ENCODE measurements at places on chromosomes 6 and 20. TPM values are rescaled to one million over a fixed set of nuclear protein-coding genes. Genes with fewer than 3 reads are reported as not detected.
A peak's percentile ranks its signal among the peaks of the same experiment; 100 is the strongest.

DNA sequence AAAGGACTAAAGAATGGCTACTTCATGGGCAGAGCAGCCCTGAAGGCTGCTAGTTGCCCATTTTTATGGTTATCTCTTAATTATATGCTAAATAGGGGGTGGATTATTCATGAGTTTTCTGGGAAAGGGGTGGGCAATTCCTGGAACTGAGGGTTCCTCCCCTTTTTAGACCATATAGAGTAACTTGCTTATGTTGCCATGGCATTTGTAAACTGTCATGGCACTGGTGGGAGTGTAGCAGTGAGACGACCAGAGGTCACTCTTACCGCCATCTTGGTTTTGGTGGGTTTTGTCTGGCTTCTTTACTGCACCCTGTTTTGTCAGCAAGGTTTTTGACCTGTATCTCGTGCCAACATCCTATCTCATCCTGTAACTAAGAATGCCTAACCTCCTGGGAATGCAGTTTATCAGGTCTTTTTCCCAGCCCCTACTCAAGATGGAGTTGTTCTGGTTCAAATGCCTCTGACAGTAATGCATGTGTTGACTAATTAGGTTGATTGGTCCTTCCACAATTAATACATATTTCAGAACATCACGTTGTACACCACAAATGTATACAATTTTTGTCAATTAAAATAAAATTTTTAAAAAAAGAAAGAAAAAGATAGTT, 139.5 kb downstream of the PDE7B start:
- no peak for DNase-seq

- DNase-seq, result no peak
These were observed 159.5 kb upstream of the MANEA start for GRCh38 chr6:95417856-95418255.

- peak; percentile 70 for DNase-seq
These were observed 7.6 kb downstream of the ARFGEF2 start for GRCh38 chr20:48928832-48929725.

- no peak for DNase-seq
These were observed 15.4 kb upstream of the TMEM30A start for GRCh38 chr6:75299801-75300530.

- no peak for DNase-seq
These were observed 15.0 kb downstream of the SLC2A10 start for GRCh38 chr20:46724343-46724959.

DNA sequence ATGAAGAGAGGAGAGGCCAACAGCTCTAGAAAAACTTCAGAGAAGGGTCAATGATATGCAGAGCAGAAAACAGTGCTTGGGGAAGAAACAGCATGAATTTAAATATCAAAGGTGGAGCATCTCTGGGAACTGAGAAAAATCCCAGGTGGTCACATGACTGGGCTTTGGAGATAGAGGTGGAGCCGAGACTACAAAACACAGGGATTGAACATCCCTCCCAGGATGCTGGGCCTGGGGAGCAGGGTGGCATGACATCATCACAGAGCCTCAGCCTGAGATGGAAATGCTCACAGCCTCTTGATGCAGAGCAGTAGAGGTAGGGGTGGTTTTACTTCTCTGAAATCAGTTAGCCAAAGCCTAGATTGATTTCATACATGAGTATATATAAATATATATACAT, 529.5 kb downstream of the PRKN start:
- DNase-seq, result no peak

DNA sequence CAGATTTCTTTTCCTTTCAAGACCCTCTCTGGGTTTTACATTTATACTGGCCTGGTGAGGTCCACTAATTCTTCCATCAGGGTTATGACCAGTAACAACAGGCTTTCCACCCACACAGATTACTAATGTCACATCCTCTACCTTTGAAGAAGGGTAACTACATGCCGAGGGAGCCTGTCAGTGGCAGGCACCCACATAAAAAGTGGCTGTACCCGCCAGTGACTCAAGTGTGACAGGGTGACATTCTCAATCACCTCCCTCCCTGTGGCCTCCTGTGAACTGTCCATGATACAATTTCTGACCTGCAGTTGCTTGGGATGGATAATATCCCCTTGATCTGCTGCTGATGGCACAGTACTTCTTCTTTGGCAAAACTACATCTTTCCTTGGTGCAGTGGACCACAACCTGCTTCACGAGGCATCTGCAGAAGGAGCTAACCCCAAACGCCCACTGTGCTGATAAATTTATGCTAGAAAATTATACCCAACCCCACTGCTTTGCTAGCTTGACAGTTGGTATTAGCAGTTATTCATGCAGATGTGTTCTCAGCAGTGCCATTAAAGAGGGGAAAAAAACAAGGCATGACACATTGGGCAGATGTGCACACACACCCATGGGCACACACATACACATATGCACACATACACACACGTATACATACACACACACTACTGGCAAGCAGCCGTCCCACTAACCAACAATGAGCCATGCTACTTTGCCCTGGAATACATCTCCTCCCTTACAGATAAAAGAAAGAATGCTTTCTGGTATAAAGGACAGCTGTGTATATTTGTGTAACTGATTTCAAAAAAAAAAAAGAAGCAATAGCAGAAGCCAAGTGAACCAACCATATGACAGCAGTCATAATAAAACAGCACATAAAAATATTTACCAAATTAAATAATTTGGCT, 20.8 kb downstream of the GFOD1 start:
- no peak for DNase-seq

GRCh38 chr6:84220809-84221409, 6.5 kb downstream of the CEP162 start:
- peak; percentile 18 for DNase-seq

GRCh38 chr6:109332748-109333147, 49.5 kb downstream of the CD164 start:
- no peak for DNase-seq

DNA sequence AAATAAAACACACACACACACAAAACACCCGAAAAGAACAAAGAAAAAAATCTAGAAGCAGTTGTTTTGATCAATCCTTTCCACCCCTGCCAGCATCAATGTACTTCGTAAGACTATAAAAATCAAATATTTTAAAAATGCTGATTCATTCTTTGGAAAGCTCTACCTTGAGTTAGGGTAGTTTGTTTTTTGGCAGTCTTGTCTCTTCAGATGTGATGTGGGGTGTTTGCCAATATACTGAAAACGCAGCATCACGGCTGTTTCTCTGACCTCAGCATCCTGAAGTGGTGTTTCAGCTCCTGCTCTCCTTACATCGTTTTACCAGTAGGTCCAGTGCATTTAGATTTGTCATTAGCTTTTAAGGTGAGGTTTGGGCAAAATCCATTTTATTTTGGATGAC, 526.0 kb downstream of the UTRN start:
- DNase-seq, result no peak

DNA sequence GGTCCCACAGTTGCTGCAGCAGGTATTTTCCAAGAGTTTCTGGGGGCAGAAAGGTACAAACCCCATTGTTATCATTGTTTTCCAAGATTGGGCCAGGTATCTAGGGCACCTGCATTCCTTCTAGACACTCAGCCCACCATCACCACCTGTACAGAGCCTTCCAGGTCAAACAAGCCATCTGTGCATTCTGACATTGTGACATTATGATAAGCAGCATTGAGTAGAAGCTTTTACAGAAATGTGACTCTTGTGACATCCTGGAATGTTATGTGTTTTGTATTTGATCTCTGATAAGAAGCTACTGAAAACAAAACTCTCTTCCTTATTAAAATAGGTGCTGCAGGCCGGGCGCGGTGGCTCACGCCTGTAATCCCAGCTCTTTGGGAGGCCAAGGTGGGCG, 128.1 kb upstream of the CCN2 start:
- no peak for DNase-seq

DNA sequence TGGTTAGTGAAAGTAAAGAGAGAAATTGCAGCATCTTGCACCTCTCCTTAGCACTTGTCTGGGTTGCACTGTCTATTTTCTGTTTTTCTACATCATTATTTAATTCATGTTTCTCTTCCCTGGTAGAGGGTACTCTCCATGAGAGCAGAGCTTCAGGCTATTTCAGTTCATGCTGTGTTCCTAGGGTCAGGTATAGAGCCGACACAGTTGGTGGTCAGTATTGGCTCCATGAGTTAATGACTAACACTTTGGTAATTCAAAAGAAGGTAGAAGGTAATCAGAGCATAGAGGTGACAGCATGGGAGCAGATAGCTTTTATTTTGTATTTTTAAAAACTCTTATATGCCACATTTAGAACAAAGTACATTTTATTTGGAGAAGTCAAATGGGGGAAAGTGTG, 42.7 kb downstream of the RIMS1 start:
- DNase-seq, result no peak

GRCh38 chr6:2669067-2669700, 81.5 kb downstream of the MYLK4 start:
- no peak for DNase-seq

GRCh38 chr6:20939161-20939775, 405.0 kb downstream of the CDKAL1 start:
- DNase-seq, result no peak

GRCh38 chr6:129536271-129536670, 173.7 kb downstream of the ARHGAP18 start:
- DNase-seq, result no peak

- DNase-seq, result no peak
These were observed 224.6 kb upstream of the FOXQ1 start for GRCh38 chr6:1087154-1087843.

DNA sequence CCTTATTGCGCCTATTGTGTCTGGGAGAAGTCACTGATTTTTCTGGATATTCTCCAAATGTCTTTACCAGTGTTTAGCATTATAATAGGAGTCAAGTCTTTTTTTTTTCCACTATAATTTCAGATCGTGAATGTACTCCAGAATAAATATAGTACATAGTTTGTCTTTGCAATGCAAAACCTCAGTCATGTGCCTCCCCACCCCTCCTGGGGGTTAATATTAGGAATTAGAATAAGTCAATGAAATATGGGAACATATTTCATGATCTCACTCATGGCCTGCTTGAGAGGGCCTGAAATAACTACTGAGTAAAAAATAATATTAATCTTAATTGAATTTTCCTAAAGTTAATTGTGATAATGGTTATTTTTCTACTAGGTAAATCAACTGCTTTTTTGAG, 79.0 kb upstream of the TMEM170B start:
- DNase-seq, result no peak

The MOG gene
- not detected for total RNA-seq

The LST1 gene
- total RNA-seq, result not detected

The MAS1 gene
- not detected for total RNA-seq

The OR2J3 gene
- not detected for total RNA-seq

The MAP7 gene
- total RNA-seq, result 0.51 TPM

The CST2 gene
- not detected for total RNA-seq

The POU5F1 gene
- total RNA-seq, result not detected

The C6orf136 gene
- total RNA-seq, result 1.7 TPM
